ENCODE measurements at places on chromosomes 16 and 17. TPM values are rescaled to one million over a fixed set of nuclear protein-coding genes. Genes with fewer than 3 reads are reported as not detected.

Gene PRRT2
- total RNA-seq, result 0.66 TPM

Gene KRT40
- total RNA-seq, result not detected

Gene ZSCAN10
- total RNA-seq, result not detected

Gene TVP23A
- not detected for total RNA-seq

Gene EME2
- total RNA-seq, result 9.6 TPM

Measured in A549 treated with RU486 at 1 μM for 4 hours (cell line).